ENCODE measurements at places on chromosomes 2 and 18.

GRCh38 chr2:158967731-158968395, 577 bp upstream of the TANC1 start:
- no peak overlapping the region for H3K27ac ChIP-seq
- DNase-seq: no peak
- H3K27me3 ChIP-seq: no peaks in the 10 kb centered on the region

DNA sequence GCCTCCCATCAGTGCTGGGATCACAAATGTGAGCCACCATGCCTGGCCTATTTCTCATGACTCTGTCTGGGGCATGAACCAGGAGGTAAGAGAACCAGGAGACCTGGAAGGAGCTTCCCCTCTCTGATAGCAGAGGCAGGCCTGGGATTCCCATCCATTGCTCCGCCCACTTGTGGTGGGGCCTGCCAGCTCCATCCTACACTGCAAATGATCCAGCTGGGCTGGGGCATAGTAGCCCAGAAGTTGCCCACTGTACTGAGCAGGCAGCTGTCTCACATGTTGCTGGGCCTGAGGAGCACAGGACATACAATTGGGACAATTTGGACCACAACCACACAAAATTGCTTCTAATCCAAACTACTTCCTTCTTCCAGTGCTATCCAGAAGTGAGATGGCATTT, 91.0 kb downstream of the MARCHF4 start:
- no peak overlapping the region for H3K27ac ChIP-seq
- no peaks in the 10 kb centered on the region for H3K4me1 ChIP-seq
- no peaks in the 10 kb centered on the region for H3K36me3 ChIP-seq

GRCh38 chr2:232203936-232204335, 174.6 kb upstream of the ALPP start:
- no peak for DNase-seq
- no peaks in the 10 kb centered on the region for H3K27me3 ChIP-seq
- H3K4me1 ChIP-seq: no peaks in the 10 kb centered on the region
- no peak overlapping the region for H3K4me3 ChIP-seq
- H3K27ac ChIP-seq: no peak overlapping the region
- no peaks in the 10 kb centered on the region for H3K36me3 ChIP-seq

DNA sequence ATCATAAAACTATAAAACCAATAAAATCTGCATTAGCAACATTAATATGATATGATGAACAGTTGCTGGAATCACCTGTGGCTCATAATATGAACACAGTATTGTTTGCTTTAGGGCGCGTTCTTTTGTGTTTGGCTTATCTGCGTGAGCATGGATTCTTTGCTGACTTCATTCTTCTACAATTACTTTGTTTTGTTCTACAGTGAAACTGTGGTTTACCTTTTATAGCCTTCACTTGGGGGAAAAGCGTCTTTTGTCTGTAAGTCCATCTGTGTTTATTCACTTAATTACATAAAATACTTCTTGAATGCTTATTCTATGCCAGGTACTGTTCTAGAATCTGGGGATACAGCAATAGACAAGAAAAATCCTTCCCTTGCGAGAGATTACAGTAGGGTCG, 74.0 kb upstream of the SEC11C start:
- H3K27ac ChIP-seq: no peak overlapping the region
- DNase-seq: no peak
- H3K36me3 ChIP-seq: no peaks in the 10 kb centered on the region
- H3K4me3 ChIP-seq: no peak overlapping the region
- H3K4me1 ChIP-seq: peaks cover 7% of the 10 kb centered on the region
- H3K27me3 ChIP-seq: no peaks in the 10 kb centered on the region

DNA sequence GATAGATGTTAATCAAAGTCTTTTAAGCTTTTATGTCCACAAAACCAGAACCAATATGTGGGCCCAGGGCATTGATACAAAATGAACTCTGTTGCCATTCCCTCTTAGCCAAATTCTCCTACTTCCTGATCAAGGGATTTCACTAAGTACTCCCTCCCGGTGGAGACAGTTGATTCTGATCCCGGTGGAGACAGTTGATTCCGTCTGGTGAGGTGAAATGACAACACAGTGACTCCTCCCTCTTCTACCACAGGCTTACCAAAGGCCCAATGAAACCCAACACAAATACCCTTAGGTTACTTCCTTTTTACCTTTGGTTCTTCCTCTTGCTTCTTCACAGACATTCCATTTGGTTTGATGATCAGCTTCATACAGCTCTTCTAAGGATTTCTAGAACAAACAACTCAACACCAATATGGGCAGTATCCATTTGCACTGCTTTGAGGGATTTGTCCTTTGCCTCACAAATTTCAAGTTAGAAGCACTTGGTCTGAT, 153.8 kb downstream of the IKZF2 start:
- H3K4me3 ChIP-seq: no peak overlapping the region
- no peaks in the 10 kb centered on the region for H3K4me1 ChIP-seq
- H3K27ac ChIP-seq: no peak overlapping the region
- H3K27me3 ChIP-seq: no peaks in the 10 kb centered on the region

DNA sequence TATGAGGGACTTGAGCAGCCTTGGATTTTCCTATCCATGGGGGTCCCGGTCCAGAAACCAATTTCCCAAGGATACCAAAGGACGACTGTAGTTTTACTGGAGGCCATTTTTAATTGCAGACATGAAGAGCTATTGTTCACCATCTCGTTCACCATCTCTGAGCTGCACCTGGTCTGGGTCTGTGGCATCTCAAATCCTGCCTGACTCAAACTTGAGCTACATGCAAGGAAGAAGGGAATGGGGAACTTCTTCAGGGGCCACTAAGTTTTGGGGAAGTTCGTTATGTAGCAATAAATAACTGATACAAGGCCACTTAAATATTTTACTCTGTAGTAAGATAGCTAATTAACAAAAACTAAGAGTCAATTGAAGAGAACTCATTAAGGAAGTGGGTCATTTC, 2.1 kb upstream of the SMCHD1 start:
- no peak overlapping the region for H3K4me3 ChIP-seq
- H3K36me3 ChIP-seq: peaks cover 6% of the 10 kb centered on the region
- DNase-seq: no peak
- H3K4me1 ChIP-seq: peaks cover 30% of the 10 kb centered on the region
- H3K27me3 ChIP-seq: no peaks in the 10 kb centered on the region

DNA sequence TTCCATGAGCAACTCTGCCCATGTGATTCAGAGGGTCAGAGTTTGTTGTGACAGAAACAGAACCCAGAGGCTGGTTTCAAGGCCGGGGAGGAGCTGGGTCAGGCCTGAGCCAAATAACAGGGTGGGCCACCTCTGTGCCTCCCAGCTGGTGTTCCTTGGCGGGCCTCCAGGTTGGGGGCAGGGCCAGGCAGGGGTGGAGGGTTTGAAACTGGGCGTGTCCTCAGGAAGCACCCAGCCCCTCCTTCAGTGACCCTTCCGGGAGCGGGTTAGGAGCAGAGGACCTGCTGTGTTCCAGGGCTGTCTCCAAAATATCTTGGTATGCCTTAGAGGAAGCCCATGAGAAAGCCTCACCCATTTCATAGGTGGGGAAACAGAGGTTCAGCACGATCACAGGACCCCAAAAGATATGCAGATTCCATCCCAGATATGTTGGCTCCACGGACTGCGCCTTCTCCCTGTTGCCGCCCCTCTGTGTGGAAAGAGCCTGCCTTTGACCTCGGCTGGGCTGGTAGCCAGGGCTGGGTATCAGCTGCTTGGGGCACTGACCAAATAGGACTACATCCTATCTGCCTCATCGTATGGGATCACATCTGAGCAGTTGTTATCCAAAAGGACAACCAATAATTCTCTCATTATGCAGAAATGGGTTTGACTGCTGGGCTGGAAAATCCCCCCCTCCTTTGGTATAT, 74.8 kb upstream of the GLI2 start:
- no peaks in the 10 kb centered on the region for H3K4me1 ChIP-seq
- H3K4me3 ChIP-seq: no peak overlapping the region
- H3K27me3 ChIP-seq: no peaks in the 10 kb centered on the region
- DNase-seq: no peak
- H3K27ac ChIP-seq: no peak overlapping the region

DNA sequence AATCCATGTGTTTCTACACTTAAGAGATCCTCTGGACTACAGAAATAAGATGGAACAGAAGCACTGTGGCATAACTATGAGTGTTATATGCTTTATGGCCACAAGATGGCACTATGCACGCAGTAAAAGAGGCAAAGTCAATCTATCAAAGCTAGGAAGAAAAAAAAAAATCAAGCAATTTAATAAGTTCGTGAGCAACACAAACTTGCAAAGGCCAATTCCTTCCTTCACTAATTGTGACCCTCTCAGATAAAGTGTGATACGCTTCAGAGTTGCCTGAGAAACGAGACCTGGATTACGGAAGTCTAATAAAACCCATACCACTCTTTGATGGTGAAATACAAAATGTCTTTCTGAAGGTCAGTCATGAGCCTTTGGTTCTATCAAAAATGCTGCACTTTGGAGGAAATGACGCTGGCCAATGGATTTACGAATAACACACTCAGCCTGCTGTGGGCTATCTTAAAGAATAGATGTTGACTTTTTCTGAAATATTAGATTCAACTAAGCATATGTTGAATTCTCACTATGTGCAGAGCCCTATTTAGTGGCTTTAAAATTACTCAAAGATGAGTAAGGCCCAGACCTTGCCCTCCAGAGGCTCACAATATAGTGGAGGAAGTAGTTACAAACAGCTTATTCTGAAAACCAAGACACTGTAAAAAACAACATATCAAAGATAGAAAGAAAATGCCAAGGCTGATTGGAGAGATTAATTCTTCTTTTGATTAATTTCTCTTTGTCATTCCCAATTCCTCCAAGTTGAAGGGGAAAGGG, 35.5 kb upstream of the TTR start:
- no peak overlapping the region for H3K4me3 ChIP-seq
- no peaks in the 10 kb centered on the region for H3K36me3 ChIP-seq
- no peak overlapping the region for H3K27ac ChIP-seq
- peaks cover 20% of the 10 kb centered on the region for H3K4me1 ChIP-seq
- no peaks in the 10 kb centered on the region for H3K27me3 ChIP-seq
- peak; percentile 92 for DNase-seq

DNA sequence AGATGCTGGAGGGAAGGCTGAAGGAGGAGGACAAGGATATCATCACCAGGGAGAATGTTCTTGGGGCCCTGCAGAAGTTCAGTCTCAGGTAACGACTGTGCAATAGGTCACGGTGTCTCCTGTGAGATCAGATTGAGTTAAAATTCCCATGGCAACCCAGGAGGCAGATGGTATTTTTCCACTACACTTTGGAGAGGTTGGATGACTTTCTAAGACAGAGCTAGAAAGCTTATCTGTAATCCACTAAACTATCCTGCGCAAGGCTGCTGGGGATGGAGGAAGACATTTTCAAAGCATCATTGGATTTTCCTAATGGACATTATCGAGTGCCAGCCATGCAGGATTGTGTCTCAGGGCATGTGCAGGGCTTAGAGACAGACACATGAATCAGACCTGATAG, 74.6 kb downstream of the ARMC9 start:
- no peaks in the 10 kb centered on the region for H3K27me3 ChIP-seq
- no peak overlapping the region for H3K4me3 ChIP-seq
- no peak for DNase-seq
- H3K36me3 ChIP-seq: no peaks in the 10 kb centered on the region
- H3K4me1 ChIP-seq: no peaks in the 10 kb centered on the region

GRCh38 chr2:67208887-67209500, 188.1 kb upstream of the ETAA1 start:
- no peak overlapping the region for H3K4me3 ChIP-seq
- peaks cover 6% of the 10 kb centered on the region for H3K27me3 ChIP-seq
- no peak for DNase-seq
- no peak overlapping the region for H3K27ac ChIP-seq
- H3K36me3 ChIP-seq: no peaks in the 10 kb centered on the region

GRCh38 chr18:48470484-48471180, 61.4 kb upstream of the ZBTB7C start:
- no peaks in the 10 kb centered on the region for H3K4me1 ChIP-seq
- H3K27ac ChIP-seq: no peak overlapping the region

DNA sequence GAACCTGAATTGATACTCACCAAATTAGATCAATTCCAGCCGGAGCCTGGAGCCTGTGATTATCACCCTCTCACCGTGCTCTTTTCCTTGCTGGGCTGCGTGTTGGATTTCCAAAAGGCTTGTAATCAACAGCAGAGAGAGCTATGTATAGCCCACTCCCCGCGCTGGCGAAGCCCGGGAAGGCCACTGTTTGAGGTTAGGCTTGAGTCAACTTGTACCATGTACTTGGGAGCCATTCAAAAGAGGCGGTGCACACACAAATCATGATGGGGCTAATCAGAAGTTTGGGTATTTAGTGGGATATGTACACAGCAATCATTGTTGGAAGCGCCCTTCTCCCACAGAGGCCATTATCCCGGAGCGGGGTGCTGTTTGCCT, 151.6 kb downstream of the GLI2 start:
- no peaks in the 10 kb centered on the region for H3K36me3 ChIP-seq
- DNase-seq: no peak
- H3K27me3 ChIP-seq: no peaks in the 10 kb centered on the region
- H3K27ac ChIP-seq: no peak overlapping the region
- peaks cover 11% of the 10 kb centered on the region for H3K4me1 ChIP-seq

DNA sequence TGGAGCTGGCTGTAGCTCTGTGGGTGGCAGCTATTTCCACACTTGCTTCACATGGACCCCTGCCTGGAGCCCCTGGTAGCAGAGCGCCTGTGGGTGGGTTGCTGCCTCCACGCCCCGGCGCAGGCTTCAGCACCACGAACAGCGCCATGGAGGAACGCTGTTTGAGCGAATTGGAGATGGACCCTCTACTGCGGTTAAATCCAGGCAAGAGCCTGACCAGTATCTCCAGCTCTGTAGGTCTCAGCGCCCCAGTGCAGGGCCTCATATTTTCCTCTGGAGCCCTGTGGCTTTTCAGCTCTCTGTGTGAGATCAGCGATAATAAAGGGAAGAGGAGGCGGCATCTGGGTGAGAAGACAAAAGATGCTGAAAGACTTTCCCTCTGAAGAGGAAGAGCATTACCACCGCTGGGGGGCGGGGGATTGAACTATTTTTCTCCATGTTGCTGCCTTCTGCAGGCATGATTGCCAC, 12.0 kb downstream of the ONECUT2 start:
- peaks cover 4% of the 10 kb centered on the region for H3K4me1 ChIP-seq
- H3K36me3 ChIP-seq: no peaks in the 10 kb centered on the region
- H3K4me3 ChIP-seq: no peak overlapping the region
- DNase-seq: no peak
- no peak overlapping the region for H3K27ac ChIP-seq

DNA sequence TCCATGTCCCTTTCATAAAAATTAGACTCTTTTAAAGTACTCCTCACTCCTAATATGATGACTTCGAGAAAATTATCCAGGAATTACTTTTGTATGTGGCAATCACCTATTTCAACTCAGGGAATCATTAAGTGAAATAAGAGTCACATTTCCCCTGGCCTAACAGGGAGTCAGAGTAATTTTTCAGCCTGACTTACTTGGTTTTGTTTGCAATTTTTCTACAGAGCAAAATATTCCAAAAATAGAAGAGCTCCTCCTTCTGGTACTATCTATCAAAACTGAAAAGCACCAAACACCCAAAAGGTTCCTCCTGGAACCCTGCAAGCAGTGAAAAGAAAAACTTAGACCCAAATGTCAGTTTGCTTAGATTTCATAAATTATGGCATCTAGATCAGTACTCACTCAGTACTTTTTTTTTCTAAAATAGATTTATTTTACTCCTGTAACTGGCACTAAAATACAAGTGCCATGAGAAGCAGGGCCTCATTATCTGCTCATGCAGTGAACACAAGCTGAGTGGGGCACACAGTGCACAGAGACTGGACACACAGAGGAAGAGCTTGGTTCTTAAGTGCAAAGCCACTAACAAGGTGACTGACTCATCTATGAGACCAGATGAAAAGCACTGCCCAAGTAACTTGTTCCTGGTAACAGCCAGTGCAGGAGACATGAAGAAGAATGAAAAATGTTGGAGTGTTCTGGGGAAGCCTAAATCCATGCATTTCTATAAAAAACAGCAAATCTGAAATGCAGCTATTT, 28.7 kb downstream of the ACAA2 start:
- H3K27me3 ChIP-seq: no peaks in the 10 kb centered on the region
- H3K27ac ChIP-seq: no peak overlapping the region
- peaks cover 53% of the 10 kb centered on the region for H3K36me3 ChIP-seq
- H3K4me1 ChIP-seq: peaks cover 3% of the 10 kb centered on the region
- no peak overlapping the region for H3K4me3 ChIP-seq
- no peak for DNase-seq
